ENCODE measurements at places on chromosomes 7 and 10.

- no peak for DNase-seq
Observed at GRCh38 chr7:65477326-65477725, 103.7 kb downstream of the ZNF92 start.

- no peak for DNase-seq
Observed at GRCh38 chr7:17474724-17475344, 176.4 kb downstream of the AHR start.

GRCh38 chr7:69654381-69654780 is 56.1 kb downstream of the AUTS2 start:
- no peak for DNase-seq

GRCh38 chr7:96667026-96667425 is 42.6 kb downstream of the SEM1 start:
- DNase-seq, result no peak

DNA sequence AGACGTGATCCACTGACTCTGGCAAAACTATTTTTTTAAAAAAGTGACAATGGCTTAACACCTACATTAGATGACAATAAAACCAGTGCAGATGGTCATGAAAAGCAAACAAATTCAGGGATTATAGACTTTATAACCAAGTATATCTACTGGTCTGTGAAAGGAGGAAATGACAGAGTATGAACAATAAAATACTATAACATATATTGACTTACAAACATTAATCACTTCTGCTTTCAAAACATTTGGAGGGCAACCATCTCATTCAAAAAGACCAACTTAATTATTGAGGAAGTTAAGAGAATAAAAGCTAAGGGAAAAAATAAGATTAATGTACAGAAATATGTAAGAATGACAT is 34.8 kb downstream of the JMJD1C start:
- DNase-seq, result no peak

DNA sequence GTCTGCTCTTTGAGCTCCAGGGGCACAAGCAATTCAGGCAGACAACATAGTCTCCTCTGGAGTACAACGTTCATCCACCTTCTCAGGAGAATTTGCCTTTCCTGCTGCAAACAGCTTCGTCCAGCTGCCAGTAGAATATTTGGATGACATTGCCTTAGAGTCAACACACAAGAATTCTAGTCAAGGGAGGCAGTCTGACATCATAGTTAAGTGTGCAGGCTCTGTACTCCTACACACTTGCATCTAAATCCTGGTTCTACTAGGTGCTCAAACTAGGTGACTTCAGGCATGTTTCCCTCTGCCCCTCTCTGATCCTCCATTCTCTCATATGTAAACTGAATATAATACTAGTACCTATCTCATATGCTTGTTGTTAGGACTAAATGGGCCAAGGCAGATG is 314.8 kb downstream of the HPSE2 start:
- no peak for DNase-seq

DNA sequence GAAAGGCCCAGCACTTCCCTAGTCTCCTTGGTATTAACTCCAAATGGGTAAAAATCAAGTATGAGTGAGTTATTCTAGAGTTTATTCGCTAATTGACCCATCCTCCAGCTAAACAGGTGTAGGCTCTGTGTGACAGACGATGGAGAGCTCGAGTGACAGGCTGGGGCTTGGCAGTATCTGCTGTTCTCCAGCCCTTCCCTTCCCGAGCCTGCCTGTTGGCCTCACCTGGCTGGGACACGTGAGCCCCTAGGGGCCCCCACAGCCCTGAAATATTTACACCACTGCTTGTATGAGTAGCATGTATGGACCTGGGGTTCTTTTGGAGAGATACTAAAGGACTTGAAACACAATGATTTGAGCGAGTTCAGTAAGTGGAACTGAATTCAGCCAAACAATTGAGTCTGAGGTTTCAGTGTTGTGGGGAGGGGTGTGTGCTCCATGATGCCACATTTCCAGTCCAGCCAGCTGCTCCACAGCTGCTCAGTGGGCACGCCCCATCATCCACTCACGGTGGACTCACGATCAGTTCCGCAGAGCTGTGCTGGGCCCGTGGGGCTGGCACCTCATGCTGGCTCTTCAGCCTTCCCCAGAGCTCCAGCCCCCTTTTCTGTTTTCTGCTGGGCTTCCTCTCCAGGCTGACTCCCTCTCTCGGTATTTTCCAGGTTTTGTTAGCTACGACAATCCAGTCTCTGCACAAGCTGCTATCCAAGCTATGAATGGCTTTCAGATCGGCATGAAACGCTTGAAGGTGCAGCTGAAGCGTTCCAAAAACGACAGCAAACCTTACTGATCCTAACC is 283.0 kb downstream of the USP6NL start:
- no peak for DNase-seq

- DNase-seq, result no peak
Observed at GRCh38 chr10:25797888-25798429, 136.1 kb upstream of the MYO3A start.

DNA sequence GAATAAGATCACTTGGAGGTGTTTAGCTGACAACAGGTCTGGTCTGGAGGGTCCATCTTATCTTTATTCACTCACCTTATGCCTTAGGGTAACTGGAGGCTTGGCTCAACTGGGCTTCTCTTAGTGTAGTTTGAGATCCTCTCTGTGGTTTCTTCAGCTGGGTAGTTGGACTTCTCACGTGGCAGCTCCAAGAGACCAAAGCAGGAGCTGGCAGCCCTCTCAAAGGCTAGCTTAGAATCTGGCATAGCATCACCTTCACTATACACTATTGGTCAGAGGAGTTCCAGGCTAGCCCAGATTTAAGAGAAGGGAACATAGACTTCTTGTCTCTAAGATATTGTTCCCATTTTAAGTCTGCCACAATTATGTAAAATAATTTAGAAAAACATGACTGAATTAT is 16.4 kb downstream of the ADK start:
- DNase-seq, result no peak

- no peak for DNase-seq
Observed at GRCh38 chr7:8389593-8390261, 43.7 kb upstream of the NXPH1 start.

GRCh38 chr10:78502210-78502936 is 468.7 kb downstream of the RPS24 start:
- DNase-seq, result no peak

GRCh38 chr7:113945018-113945938 is 26.5 kb upstream of the PPP1R3A start:
- DNase-seq, result no peak

DNA sequence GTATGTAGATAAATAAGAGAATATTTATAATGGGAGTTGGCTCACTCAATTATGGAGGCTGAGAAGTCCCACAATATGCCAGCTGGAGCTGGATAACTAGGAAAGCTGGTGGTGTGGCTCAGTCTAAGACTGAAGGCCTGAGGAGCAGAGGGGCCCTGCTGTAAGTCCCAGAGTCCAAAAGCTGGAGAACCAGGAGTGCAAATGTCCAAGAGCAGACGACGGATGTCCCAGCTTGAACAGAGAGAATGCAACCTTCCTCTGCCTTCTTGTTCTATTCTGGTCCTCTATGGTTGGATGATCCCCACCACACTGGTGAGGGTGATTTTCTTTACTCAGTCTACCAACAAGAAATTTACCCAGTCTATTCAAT is 13.2 kb downstream of the IL2RA start:
- DNase-seq, result no peak

- no peak for DNase-seq
Observed at GRCh38 chr7:132108563-132108962, 467.7 kb downstream of the PLXNA4 start.

- no peak for DNase-seq
Observed at GRCh38 chr10:43217563-43218205, 49.2 kb downstream of the RASGEF1A start.

- DNase-seq, result no peak
Observed at GRCh38 chr10:61211468-61211867, 241.7 kb downstream of the TMEM26 start.

DNA sequence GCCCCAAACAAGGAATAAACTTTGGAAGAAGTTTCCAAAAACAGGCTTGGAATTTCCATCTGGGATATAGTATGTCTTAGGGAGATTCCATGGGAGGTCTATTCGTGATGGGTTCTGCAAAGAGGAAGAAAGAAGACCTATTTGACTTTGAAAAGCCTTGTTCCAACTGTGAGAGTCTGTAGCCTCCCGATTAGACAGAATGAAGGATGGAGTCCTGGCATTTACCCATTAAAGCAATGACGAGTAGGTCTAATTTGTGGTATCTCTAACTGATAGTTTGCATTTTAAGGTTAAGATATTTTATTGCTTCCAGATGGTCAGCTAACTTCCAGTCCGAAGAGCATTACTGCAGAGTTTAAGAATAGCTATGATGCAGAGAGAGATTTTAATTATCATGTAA is 19.5 kb upstream of the GALNT17 start:
- no peak for DNase-seq

GRCh38 chr10:50561266-50561665 is 62.5 kb downstream of the SGMS1 start:
- peak; percentile 90 for DNase-seq

GRCh38 chr10:72171175-72171630 is 44.6 kb upstream of the ANAPC16 start:
- no peak for DNase-seq

DNA sequence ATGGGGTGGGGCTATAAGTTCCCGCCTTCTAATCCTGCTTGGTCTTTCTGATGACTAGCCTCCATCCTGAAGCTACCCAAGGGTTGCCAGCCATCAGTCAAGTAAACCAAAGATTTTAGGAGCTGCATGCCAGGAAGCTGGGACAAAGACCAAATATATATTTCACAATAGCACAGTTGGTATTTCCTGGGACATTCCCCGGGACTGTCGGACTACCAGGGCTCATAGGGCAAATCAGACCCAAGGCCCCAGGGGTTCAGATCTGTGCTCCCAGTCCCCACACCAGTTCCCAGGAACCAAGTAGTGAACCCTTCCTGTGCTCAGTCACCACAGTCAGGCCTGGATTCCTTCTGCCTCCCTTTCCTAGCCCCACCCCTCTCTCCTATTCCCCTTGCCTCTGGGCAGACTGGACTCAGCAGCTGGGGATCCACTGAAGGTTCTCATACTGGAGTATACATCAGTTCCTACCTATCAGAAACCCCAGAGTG is 5.7 kb upstream of the CXCL12 start:
- no peak for DNase-seq

GRCh38 chr10:55822096-55822495 is 539.0 kb downstream of the ZWINT start:
- DNase-seq, result no peak

GRCh38 chr10:49368256-49368655 is 27.6 kb downstream of the DRGX start:
- DNase-seq, result no peak

DNA sequence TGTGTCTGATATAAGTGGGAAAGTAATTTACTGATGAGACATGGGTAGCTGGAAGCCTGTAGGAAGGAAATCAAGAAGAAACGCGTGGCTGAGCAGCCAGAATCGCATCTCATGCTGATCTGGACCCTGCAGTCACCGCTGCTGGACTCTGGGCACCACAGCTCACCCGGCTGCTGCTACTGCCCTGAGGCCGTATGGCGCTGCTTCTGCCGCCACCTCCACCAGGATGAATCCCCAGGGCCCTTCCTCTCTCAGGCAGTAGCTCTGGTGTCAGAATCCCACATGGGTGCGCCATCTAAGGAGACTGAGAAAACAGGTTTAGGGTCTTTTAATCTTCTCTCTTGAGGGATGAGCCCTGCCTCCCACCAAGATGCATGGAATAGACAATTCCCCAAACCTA is 70.3 kb upstream of the AGK start:
- no peak for DNase-seq
